NCI-H1105 (cell line): ENCODE measurements at places on chromosomes 16 and 17.

- DNase-seq: no peak
These were observed 37.6 kb upstream of the CBFA2T3 start for GRCh38 chr16:89014403-89015230.

GRCh38 chr17:3792481-3792880 lies 8.5 kb downstream of the ITGAE start:
- no peak for DNase-seq

DNA sequence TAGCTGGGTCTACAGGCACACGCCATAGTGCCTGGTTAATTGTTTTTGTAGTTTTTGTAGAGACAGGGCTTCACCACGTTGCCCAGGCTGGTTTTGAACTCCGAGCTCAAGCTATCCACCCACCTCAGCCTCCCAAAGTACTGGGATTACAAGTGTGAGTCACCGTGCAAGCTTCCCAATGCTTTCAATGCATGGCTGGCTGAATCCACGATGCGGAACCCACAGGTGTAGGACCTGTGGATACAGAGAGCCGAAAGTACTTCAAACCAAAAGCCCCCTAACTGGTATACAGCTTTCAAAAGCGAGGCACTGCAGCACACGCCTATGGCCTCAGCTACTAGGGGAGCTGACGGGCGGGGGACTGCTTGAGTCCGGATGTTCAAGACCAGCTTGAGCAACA lies 44.8 kb downstream of the METTL16 start:
- DNase-seq: no peak

GRCh38 chr17:43880420-43880991 lies 26.8 kb downstream of the MPP2 start:
- DNase-seq: no peak

DNA sequence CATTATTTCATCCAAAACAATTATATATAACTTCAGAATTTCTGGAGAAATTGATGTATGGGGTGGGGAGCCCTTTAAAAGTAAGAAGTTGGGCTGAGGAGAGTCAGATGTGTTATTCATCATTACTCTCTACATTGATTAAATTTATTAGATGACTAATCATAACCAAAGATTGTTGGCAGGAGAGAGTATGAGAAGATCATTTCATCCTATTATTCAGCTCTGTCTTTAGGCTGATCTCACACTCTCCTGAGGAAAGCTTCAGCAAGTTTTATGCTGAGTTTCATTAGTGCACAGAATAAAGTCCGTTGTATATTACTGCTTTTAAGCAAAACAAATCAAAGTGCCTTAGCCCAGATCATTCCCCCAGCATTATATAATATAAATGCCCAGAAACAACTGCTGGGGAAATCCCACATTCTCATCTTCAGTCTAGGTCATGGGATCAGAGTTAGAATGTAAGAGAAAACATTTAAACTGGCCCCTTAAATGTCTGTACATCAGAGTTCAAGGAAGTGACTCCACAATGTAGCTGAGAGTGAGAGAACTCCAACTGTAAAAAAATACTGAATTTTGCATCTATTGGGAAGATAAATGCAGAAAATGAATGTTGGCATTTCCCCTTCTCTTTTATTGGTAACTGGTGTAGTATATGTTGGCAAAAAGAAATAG lies 130.1 kb upstream of the HLF start:
- DNase-seq: no peak

DNA sequence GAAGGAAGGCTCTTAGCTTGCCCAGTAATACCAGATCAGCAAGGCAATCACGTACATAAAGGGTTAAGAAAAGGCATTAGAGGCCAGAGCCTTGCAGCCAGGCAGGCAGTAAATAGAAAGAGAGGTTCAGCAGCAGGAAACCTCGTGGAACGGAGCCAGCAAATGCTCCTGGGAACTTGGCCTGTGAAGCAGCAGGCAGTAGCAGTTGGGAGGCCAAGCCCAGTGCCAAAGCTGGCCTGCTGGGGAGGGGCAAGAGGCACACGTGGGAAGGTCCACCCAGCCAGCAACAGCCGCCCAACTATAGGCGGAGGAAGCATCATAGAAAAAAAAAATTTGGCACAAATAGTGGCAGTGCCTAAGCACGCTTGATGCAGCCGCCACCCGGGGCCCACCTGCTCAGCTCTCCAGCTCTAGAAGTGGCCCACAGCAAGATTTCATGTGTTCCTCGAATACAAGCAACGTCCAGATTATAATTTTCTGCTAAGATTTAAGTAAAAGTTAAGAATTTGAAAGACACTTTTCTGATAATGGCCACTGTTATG lies 2339.5 kb downstream of the TP53TG3F start:
- peak; percentile 86 for DNase-seq

DNA sequence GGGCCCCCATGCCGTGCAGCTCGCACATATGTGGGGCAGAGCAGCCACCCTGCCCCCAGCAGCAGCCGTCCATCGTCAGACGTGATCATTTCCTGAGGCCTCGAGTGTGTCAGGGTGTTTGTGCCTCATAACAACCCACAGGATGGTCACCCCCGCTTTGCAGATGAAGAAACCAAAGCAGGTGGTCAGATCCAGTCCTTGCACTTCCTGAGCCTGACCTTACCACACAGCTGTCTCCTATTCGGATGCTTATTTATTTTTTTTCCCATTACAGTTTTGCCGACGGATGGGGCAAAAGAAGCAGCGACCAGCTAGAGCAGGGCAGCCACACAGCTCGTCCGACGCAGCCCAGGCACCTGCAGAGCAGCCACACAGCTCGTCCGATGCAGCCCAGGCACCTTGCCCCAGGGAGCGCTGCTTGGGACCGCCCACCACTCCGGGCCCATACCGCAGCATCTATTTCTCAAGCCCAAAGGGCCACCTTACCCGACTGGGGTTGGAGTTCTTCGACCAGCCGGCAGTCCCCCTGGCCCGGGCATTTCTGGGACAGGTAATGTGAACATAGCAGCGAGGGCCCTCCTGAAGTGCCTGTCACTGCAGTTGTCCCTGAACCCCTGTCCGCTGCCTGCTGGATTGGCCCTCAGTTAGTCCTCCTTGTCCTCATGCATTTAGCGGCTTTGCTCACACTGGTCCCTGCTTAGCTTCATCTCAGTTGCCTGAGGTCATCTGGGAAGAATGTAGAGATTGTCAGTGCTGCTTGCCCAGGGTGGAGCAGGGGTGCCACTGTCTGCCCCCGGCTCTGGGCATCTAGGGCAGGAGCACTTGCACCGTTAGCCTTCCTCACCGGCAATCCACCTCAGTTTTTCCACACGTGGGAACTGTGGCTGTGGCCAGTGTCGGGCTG lies 1.4 kb downstream of the MPG start:
- DNase-seq: no peak

- no peak for DNase-seq
These were observed 40.3 kb downstream of the NDE1 start for GRCh38 chr16:15690296-15690695.

- DNase-seq: no peak
These were observed at the start of gene GSG1L2 for GRCh38 chr17:9821921-9822320. GSG1L2 (minus strand) TSS chr17:9822079; CDS start chr17:9822071, 8 bp downstream.

GRCh38 chr17:40352779-40353394 lies 11.7 kb downstream of the GJD3 start:
- DNase-seq: no peak

DNA sequence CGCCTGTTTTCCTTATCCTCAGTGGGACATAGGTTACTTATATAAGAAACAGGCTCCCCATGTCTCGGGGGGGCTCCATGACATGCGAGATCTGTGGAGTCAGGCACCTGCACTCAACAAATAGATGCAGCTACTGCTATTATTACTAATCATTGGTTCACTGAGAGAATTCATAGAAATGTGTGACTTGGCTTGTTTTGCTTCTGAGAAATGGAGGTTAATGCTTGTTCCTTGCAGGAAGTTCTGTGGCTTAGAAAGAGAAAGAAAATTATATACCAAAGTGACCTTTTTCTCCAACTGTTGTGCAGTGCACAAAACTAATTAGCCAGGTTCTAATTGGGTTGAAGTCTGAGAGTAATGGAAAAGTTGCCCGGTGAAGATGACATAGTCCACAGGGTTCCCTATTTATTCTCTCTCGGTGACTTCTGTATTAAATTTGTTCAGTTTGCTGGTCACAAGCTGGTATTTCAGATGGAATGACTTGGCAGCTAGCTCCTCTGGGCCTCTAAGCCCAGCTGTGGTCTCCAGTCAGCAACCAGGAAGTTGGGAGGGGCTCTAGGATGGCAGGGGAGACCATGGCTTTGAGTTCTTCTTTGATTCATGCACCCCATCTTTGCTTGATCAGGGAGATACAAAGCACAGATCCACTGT lies 17.6 kb upstream of the MAF start:
- DNase-seq: no peak

- DNase-seq: no peak
These were observed 32.4 kb downstream of the PRKCB start for GRCh38 chr16:23868136-23868535.

DNA sequence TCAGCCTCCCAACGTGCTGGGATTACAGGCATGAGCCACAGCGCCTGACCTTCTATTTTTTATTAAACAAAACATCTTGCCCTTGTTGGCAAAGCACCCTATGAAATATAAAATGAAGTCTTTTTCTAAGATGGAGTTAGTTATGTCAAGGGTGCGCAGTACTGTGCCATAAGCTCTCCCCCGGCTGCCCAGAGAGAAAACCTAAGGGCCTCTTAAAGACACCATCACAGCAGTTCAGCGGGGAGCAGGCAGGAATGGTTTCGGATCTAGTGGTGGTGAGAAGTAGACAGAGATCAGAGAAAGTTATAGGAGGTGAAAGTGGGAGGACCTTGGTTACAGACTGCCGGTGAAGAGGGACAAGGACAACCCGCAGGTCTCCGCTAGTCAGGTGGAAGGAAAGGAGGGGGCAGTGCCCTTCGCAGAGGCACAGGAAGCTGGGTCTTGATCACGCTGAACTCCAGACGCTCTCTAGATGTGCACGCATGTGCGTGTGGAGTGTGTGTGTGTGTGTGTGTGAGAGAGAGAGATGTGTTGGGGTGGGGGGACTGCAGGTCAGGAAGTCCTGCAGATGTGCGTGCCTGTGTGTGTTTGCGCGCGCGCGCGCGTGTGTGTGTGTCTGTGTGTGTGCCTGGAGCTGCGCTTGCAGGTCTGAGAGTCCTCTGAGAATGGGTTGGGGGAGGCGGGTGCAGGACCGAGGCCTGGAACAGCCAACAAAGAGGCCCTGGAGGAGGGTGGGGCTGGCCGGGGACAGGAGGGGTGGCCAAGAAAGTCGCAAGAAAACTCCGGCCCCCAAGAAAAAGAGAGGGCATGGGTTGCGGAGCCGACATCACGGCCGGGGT lies 748 bp upstream of the CMTM3 start:
- no peak for DNase-seq

- peak; percentile 41 for DNase-seq
These were observed at the start of gene CAVIN1 for GRCh38 chr17:42422958-42423712. CAVIN1 (minus strand) TSS chr17:42423256; CDS start chr17:42423097, 159 bp downstream.

DNA sequence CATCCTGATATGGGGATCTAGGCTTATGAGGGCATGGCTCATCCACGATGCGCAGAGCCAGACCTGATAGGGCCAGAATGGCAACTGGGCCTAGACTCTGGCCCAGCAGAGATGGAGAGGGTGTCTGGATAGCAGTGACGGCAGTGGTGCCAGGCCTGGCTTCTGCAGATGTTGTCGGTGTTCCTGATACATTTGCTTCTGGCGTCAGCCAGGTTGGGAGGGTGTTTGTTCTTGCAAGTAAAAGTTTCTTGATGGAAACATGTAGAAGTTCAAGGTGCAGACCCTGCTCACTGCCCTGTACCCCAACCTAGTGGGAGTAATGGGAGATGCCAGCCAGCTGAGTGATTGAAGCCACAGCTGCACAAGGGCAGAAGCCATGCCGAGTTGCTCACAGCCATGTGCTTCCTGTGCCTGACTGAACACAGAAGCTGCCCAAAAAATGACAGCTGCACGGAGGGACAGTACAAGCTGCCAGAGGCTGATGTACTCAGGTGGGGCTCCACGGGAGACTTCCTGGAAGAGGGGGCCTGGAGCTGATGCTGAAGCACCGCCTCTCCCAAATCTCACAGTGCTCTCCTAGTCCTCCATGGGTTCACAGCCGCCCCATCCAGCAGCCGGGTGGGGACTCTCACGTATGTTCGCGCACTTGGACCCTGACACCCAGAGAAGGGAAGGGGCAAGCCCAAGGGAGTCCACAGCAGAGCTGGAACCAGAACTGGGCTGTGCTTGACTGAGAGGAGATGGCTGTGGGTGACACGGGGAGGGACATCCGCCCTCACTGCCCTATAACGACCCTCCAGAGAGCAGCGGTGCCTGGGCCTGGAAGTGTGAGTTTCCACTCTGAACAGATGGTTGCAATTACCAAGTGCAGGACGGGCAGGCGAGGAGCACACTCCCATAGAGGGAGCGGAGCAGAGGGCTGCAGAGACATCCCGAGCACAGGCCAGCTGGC lies 78.7 kb downstream of the N4BP1 start:
- no peak for DNase-seq

DNA sequence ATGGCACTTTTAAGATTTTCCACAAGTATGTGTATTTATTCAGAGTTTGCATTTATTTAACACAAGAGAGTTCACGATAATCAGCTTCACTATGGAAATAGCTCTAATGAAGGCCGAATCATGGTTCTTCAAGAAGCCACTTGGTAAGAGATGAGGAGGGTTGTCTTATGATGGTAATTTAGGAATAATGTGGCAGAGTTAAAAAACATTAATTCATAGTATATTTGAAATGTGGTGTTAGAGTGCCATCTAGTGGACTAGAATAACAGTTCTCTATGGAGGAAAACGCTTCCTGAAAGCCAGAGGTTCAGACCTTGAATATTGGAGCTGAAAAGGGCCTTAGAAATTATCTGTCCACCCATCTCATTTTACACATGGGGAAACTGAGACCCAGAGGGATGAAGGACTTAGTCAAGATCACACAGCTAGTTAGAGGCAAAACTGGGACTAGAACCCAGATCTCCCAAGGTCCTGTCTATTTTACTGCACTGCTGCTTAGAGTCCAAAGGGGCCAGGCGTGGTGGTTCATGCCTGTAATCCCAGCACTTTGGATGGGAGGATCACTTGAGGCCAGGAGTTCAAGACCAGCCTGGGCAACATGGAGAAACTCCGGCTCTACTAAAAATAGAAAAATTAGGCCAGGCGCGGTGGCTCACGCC lies 33.8 kb upstream of the KPNB1 start:
- DNase-seq: peak; percentile 55

- no peak for DNase-seq
These were observed 55.7 kb downstream of the LYRM1 start for GRCh38 chr16:20956319-20956718.

DNA sequence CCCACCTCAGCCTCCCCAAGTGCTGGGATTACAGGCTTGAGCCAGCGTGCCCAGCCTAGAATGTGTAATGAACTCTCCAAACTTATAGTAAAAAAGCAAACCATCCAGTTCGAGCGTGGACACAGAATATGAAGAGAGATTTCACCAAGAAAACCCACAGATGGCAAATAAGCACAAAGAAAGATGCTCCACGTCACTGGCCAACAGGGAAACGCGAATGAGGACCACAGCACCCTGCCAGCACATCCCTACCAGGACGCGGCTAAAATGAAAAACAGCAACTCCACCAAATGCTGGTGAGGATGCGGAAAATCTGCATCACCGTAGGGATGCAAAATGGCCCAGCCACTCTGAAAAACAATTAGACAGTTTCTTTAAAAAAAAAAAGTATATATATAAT lies 1.4 kb downstream of the MVD start:
- DNase-seq: no peak

DNA sequence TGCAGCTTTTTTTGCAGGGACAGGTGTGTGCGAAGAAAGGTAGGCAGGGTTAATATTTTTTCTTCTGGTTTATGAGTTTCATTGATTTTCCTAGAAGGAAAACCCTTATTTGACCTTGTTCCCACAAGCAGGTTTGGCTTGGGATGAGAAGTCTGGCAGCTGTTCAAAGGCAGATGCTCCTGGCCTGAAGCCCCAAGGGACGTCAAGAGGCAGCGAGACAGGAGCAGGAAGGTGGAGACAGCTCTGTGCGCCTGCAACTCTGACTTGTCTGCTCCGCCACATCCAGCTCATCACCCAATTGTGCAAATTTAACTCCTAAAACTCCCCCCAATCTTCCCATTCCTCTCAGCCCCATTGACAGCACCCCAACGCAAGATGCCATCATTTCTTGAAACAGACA lies 136.8 kb upstream of the XYLT1 start:
- DNase-seq: peak; percentile 11
